ENCODE measurements at places on chromosomes 12 and 14.

DNA sequence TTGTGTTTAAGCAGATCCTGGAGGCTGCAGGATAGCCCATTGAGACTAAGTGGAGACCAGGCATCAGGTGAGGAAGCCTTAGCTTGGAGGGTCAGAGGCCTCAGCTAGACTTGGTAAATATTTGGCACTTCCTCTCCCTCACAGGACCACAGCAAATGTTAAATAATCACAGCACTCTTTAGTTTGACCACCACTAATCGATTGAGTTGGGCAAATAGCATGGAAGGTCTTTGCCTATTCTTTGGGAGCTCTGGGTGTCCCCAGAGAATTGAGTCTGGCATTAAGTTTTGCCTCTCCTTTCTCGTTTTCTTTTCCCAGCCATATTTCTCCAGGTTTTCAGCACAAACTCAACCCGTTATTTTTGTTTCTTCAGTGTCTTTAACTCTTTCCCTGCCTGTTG lies 61.4 kb downstream of the ETV6 start:
- no peak for DNase-seq

DNA sequence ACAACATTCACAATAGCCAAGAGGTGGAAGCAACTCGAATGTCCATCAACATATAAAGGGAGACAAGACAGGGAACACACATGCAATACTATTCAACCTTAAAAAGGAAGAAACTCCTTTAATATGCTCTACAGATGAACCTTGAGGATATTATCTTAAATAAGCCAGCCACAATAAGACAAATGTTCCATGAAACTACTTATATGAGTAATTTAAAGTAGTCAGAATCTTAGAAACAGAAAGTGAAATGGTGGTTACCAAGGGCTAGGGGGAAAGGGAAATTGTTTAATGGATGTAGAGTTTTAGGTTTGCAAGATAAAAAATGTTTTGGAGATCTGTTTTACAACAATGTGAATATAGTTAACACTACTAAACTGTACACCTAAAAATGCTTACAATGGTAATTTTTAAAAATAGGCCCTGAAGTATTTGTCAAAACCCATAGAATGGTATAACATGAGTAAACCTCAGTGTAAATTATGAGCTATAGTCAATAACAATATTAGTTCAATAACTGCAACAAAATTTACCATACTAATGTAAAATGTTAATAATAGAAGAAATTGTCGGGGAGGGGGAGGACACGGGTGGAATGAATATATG lies 71.1 kb downstream of the EGLN3 start:
- no peak for DNase-seq

DNA sequence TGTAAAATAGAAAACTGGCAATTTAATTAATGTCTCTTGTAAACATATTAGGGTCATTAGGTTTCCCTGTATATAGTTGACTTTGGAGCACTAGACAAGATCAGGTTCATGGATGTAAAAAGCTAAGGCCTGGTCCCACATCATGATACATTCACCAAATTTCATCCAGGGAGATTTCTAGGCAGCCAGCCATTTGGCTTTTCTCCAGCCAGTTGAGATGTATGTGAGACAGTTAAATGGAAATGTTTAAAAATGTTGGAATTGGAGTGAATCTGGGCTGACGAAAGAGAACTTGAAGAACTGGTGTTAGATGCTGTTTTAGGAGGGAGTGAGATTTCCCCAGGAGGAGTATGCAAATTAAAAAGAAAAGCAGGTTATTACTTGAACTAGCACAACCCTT lies 41.8 kb upstream of the CLEC14A start:
- no peak for DNase-seq

DNA sequence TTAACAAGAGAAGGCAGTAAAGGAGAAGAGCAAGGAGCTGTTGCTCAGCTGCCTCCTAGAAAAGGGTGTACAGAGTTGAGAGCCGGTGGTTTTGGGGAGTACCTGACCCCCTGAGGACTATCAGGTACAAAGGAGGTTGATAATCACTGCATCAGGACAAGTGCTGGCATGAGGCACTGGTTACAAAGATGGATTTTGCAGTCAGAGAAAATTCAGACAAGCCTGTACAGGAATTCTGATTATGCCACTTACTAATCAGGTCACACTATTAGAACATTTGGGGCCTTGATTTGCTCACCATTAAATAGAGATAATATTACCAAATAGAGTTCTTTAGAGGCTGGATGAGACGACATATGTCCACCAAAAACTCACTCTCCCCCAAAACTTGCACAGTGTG lies 450.9 kb upstream of the TMPO start:
- DNase-seq: no peak

GRCh38 chr12:104928036-104928745 lies 29.9 kb downstream of the SLC41A2 start:
- no peak for DNase-seq

DNA sequence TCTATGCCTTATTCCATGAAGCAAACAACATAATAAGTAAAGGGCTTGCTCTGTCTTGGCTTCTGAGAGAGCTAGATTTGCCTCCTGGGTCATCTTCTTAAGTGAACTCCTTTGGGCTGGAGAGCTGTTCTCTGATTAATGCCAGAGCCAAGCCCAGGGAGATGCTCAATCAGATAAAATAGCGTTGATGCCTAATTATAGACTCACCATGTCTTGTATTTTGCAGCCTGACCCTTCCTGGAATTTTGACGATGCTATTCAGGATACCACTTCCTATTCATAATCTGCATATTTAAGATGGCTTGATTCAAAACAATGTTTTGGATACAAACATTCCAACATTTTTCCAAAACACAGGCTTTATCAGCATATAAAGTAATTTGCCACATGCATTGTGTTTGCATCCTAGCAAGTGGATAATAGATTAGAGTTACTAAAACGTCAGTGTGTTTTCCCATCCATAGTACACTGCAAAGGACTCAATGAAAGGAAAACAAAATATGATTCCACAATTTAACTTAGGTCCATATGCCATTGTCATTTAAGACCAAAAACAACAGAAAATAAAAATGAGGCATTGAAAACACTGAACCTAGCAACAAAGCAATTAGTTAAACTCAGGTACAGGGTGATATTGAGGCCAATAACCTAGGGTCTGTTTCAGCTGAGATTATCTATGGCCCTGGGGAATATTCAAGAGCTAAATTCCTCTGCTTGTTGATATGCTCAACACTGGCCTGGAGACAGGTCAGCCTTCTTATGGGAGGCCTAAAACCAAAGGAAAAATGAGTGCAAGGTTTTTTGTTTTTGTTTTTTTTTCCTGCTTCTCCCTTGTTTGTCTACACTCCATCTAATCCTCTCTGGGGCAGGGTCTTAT lies 184.2 kb upstream of the FOXN3 start:
- DNase-seq: no peak

DNA sequence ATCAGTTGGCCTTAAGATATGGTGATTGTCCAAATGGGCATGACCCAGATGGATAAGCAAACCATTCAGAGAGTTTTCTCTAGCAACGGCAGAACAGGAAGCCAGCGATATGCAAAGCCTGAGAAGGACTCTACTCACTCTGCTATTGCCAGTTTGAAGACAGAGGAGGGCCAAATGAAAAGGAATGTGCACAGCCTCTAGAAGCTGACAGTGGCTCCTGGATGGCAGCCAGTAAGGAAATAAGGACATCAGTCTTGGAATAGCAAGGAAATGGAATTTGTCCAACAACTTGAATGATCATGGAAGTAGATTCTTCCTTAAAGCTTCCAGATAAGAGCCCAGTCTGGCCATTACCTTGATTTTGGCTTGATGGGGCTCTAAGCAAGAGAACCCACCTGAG lies 60.0 kb downstream of the TMTC2 start:
- no peak for DNase-seq

GRCh38 chr12:122096591-122097149 lies 18.1 kb downstream of the MLXIP start:
- DNase-seq: no peak

DNA sequence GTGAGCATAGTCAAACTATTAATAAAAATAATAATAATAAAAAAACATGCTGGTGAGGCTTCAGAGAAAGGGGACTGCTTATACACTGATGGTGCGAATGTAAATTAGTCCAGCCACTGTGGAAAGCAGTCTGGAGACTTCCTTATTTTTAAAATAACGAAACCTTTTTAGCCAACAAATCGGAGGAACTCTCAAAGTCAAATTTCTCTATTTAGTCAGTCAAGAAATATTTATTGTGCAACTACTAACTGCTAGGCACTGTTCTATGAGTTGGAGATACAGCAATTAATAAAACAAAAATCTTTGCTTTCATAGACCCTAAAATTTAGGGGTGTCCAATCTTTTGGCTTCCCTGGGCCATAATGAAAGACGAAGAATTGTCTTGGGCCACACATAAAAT lies 10.8 kb downstream of the TAOK3 start:
- no peak for DNase-seq

GRCh38 chr12:24421759-24422158 lies 472.3 kb upstream of the SOX5 start:
- DNase-seq: no peak

GRCh38 chr12:95611676-95612309 lies 60.5 kb upstream of the USP44 start:
- DNase-seq: no peak

Measured in stimulated activated CD4-positive, alpha-beta T cell treated with anti-CD3 and anti-CD28 coated beads, TNF-alpha, amount 100 ng/mL, for 24 hours (primary cell).